ENCODE measurements at places on chromosomes 12 and 14. TPM values are rescaled to one million over a fixed set of nuclear protein-coding genes. Genes with fewer than 3 reads are reported as not detected.

KIF5A gene
- 0.05 TPM for polyA plus RNA-seq

DNA sequence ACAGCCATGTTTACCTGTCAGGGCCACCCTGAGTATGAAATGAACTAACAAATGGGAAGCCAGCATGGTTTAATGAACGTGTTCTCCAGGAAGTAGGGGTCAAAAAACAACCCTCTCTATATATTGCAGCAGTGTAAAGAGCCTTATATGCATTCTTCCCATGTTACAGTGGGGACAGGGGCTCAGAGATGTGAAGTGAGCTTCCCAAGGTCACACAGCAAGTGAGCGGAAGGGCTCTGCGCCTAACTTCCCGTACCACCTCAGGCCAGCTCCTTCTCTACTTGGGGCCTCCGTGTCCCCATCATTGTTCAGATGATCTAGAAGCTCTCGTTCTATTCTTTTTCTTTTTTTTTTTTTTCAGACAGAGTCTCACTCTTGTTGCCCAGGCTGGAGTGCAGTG, 105.1 kb upstream of the MAP1LC3B2 start:
- H3K4me1 ChIP-seq, result peaks cover 26% of the 10 kb centered on the region
- DNase-seq, result no peak
- H3K36me3 ChIP-seq, result no peaks in the 10 kb centered on the region
- no peaks in the 10 kb centered on the region for H3K27me3 ChIP-seq
- H3K27ac ChIP-seq, result peak overlapping the region; percentile 99

DNA sequence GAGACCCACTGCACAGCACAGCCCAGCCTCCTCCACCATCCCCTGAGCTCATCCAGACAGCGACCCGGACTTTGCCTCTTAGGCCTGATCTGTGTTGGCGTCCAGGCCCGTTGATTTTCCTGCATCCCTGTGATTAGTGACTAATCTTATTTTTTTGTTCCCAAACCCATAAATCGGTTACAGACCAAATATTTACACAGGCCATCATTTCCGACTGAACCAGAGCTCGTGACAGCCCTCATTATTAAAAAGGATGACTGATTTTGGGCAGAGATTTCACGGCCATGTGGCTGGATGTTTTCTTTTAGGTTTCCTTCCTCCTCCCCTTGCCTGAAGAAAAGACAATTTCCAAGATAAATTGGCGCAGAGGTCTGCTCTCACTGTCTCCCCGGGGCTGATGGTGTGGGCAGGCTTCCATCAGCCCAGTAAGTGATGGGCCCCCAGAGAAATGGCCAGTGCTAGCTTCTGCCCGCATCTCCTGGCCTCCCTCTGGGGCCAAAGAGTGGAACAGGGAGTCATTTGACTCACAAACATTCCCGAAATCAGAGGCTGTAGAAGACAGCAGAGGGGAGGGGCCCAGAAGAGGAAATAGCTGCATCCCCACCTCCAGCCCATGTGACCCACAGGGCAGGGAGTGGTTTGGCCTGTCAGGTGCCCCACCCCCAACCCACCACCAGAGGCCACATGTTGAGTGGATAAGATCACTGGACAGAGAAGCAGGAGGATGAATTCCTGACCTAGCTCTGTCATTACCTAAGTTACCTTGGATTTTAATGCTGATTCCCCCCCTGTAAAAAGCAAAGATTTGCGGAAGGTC, 283.5 kb downstream of the KSR2 start:
- H3K36me3 ChIP-seq, result no peaks in the 10 kb centered on the region
- no peak overlapping the region for H3K27ac ChIP-seq
- peaks cover 14% of the 10 kb centered on the region for H3K4me1 ChIP-seq
- H3K4me3 ChIP-seq, result no peak overlapping the region
- H3K27me3 ChIP-seq, result no peaks in the 10 kb centered on the region

- H3K4me3 ChIP-seq, result no peak overlapping the region
- no peak for DNase-seq
- H3K36me3 ChIP-seq, result no peaks in the 10 kb centered on the region
- H3K4me1 ChIP-seq, result peaks cover 10% of the 10 kb centered on the region
- H3K27ac ChIP-seq, result no peak overlapping the region
- H3K27me3 ChIP-seq, result no peaks in the 10 kb centered on the region
Observed at GRCh38 chr12:98485792-98486340, 29.5 kb upstream of the TMPO start.

GRCh38 chr12:42915426-42915825, 325.9 kb upstream of the PRICKLE1 start:
- no peak overlapping the region for H3K4me3 ChIP-seq
- no peak for DNase-seq
- H3K36me3 ChIP-seq, result no peaks in the 10 kb centered on the region
- peaks cover 8% of the 10 kb centered on the region for H3K4me1 ChIP-seq

GRCh38 chr12:31234053-31234840, 91.7 kb downstream of the SINHCAF start:
- peaks cover 49% of the 10 kb centered on the region for H3K27me3 ChIP-seq
- no peak overlapping the region for H3K27ac ChIP-seq
- H3K4me1 ChIP-seq, result peaks cover 6% of the 10 kb centered on the region

- H3K27me3 ChIP-seq, result no peaks in the 10 kb centered on the region
- H3K4me1 ChIP-seq, result peaks cover 24% of the 10 kb centered on the region
- H3K36me3 ChIP-seq, result peaks cover 4% of the 10 kb centered on the region
- H3K27ac ChIP-seq, result peak overlapping the region; percentile 100
Observed at GRCh38 chr12:106288101-106288493, 14.4 kb upstream of the TCP11L2 start.

Measured in keratinocyte (primary cell).